ENCODE measurements at places on chromosomes 4 and X.

DNA sequence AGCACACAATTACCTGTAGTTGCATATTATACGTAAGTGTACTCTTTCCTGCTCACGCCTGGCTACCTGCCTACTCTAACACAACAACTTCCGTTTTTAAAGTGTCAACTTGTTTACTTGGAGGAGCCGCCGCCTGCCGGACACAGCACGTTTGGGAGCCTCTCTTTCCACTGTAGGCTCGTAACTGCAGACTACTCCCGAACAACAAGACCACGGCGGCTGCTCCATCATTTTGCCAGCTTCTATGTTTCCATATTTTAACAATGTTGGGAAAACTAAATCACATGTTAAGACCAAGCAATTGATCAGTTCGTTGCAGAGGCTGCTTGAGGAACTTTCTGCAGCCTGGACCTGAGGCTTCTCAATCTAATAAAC lies 841 bp downstream of the MTNR1A start:
- no peaks in the 10 kb centered on the region for H3K4me1 ChIP-seq
- H3K27ac ChIP-seq, result no peak overlapping the region
- peak overlapping the region; percentile 42 for H3K4me3 ChIP-seq
- DNase-seq, result no peak
- no peaks in the 10 kb centered on the region for H3K36me3 ChIP-seq

GRCh38 chrX:51825436-51825835 lies 68.0 kb upstream of the MAGED1 start:
- H3K4me1 ChIP-seq, result no peaks in the 10 kb centered on the region
- H3K36me3 ChIP-seq, result no peaks in the 10 kb centered on the region
- no peak overlapping the region for H3K27ac ChIP-seq
- no peaks in the 10 kb centered on the region for H3K27me3 ChIP-seq
- no peak overlapping the region for H3K4me3 ChIP-seq

DNA sequence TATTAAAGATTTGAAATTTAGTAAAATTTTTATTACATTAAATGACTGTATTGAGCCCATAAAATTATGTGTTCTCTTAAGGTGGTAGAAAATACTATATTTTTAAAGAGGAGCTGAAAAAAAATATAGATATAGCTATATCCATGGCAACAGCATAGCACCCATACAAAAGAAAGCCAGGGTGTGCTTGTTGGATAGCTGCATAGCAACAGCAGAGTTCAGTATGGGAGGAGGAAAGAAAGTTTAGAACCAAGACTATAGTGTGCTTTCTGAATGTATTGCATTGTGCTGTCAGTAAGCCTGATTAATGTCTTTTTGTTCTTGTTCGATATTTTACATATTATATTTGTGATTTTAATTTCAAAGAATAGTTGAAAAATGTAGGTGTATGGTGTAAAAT lies 78.4 kb downstream of the GRID2 start:
- H3K36me3 ChIP-seq, result no peaks in the 10 kb centered on the region
- no peaks in the 10 kb centered on the region for H3K4me1 ChIP-seq
- H3K27me3 ChIP-seq, result no peaks in the 10 kb centered on the region
- no peak for DNase-seq
- H3K27ac ChIP-seq, result no peak overlapping the region
- no peak overlapping the region for H3K4me3 ChIP-seq

- H3K4me3 ChIP-seq, result no peak overlapping the region
- no peak for DNase-seq
- no peak overlapping the region for H3K27ac ChIP-seq
- H3K4me1 ChIP-seq, result peaks cover 8% of the 10 kb centered on the region
Observed at GRCh38 chr4:67714955-67715354, 14.0 kb upstream of the UBA6 start.

DNA sequence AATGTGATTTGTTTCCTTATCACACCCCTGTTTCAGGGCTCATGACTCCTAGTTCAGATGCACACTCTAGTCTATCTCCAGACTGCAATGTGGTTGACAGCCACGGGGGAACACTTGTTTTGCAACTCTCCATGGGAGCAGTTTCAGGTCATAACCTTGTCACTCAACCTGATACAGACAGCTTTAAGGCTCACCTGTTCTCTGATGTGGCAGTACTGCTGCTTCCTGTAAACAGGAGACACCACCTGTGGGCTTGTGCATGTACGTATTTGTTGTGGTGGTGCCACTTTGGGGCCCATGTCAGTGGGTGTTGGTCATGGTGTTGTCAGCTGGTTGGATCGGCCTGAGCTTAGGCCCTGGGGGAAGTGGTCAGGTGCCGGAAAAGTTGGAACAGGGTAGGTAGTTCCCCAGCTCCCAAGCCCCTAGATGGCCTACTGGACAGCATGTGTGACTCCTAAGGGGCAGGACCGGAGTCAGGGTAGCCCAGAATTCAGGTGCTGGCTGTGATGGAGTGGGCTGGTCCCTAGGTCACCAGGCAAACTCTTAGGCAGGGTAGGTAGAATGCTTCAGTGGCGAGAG lies 46.2 kb downstream of the FAM9B start:
- H3K27ac ChIP-seq, result peak overlapping the region; percentile 83
- no peaks in the 10 kb centered on the region for H3K4me1 ChIP-seq
- DNase-seq, result no peak
- H3K4me3 ChIP-seq, result no peak overlapping the region
- no peaks in the 10 kb centered on the region for H3K36me3 ChIP-seq

- no peak overlapping the region for H3K4me3 ChIP-seq
- no peaks in the 10 kb centered on the region for H3K27me3 ChIP-seq
- DNase-seq, result no peak
- no peak overlapping the region for H3K27ac ChIP-seq
- H3K4me1 ChIP-seq, result peaks cover 46% of the 10 kb centered on the region
- no peaks in the 10 kb centered on the region for H3K36me3 ChIP-seq
Observed at GRCh38 chr4:39931441-39931901, 46.2 kb downstream of the PDS5A start.

GRCh38 chrX:128754130-128754529 lies 701.9 kb upstream of the ACTRT1 start:
- H3K27ac ChIP-seq, result no peak overlapping the region
- H3K36me3 ChIP-seq, result no peaks in the 10 kb centered on the region
- no peaks in the 10 kb centered on the region for H3K4me1 ChIP-seq
- DNase-seq, result no peak
- H3K4me3 ChIP-seq, result no peak overlapping the region

DNA sequence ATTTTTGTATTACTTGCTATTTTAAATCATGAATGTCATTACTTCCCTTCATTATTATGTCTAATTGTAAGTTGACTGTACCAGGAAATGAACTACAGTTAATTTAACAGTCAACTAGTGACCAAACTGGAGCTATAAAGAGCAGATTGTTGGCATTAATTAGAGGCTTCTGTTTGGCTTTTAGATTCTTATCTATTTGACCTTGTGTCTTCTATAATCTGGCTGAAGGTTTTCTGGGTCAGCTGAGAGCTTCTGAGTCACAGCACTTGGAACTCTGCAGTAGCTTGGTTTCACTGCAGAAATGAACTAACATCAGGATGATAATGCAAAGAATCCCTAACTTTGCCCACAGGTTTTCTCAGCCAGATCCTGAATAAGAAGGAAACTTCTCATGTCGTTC lies 169.2 kb upstream of the LEF1 start:
- DNase-seq, result no peak
- H3K36me3 ChIP-seq, result no peaks in the 10 kb centered on the region
- no peaks in the 10 kb centered on the region for H3K4me1 ChIP-seq
- H3K27ac ChIP-seq, result no peak overlapping the region
- no peak overlapping the region for H3K4me3 ChIP-seq

- no peaks in the 10 kb centered on the region for H3K36me3 ChIP-seq
- no peak for DNase-seq
- H3K4me1 ChIP-seq, result no peaks in the 10 kb centered on the region
- no peak overlapping the region for H3K27ac ChIP-seq
Observed at GRCh38 chr4:9921326-9921725, 100.0 kb downstream of the SLC2A9 start.

GRCh38 chr4:134388351-134388750 lies 186.8 kb upstream of the PABPC4L start:
- H3K27me3 ChIP-seq, result no peaks in the 10 kb centered on the region
- no peaks in the 10 kb centered on the region for H3K36me3 ChIP-seq
- no peak overlapping the region for H3K27ac ChIP-seq
- no peak overlapping the region for H3K4me3 ChIP-seq
- no peaks in the 10 kb centered on the region for H3K4me1 ChIP-seq
- DNase-seq, result no peak

- DNase-seq, result no peak
- peaks cover 25% of the 10 kb centered on the region for H3K36me3 ChIP-seq
- H3K27me3 ChIP-seq, result no peaks in the 10 kb centered on the region
- H3K27ac ChIP-seq, result no peak overlapping the region
- H3K4me1 ChIP-seq, result no peaks in the 10 kb centered on the region
Observed at GRCh38 chrX:71393919-71394318, 27.8 kb downstream of the TAF1 start.

GRCh38 chr4:8920969-8921368 lies 49.3 kb upstream of the HMX1 start:
- H3K27ac ChIP-seq, result no peak overlapping the region
- no peaks in the 10 kb centered on the region for H3K36me3 ChIP-seq
- H3K4me3 ChIP-seq, result no peak overlapping the region
- H3K4me1 ChIP-seq, result no peaks in the 10 kb centered on the region

DNA sequence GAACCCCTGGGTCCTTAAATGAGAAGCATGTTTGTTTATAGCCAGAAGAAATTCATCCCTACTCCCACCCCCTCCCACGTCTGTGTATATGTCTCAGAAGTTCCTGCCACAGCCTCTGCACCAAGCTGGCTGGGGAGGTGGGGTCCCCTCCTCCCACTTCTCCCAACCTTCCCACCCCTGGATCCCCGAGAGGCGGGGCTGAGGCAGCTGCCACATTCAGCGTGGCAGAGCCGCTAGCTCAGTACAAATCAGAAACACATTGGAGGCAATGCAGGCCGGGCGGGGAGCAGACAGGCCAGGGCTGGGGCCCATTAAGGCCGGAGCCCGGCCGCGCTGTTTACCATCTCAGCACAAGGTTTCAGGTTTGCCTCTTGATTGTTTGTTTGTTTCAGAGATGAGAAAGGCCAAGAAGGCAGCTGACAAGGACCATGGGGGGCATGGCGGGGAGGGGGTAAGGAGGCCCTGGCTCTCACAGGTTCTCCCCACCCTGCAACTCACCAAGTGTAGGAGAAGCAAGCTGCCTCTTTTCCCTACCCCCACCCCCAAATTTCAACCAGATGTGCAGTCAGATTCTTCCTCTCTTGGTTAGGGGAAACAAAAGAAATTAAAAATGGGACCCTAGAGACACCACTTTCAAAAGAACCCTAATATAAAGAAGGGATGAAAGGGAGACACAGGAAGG lies 22.3 kb downstream of the PJA1 start:
- no peaks in the 10 kb centered on the region for H3K27me3 ChIP-seq
- no peak for DNase-seq
- H3K4me1 ChIP-seq, result no peaks in the 10 kb centered on the region
- no peak overlapping the region for H3K4me3 ChIP-seq
- H3K36me3 ChIP-seq, result no peaks in the 10 kb centered on the region
- H3K27ac ChIP-seq, result no peak overlapping the region

DNA sequence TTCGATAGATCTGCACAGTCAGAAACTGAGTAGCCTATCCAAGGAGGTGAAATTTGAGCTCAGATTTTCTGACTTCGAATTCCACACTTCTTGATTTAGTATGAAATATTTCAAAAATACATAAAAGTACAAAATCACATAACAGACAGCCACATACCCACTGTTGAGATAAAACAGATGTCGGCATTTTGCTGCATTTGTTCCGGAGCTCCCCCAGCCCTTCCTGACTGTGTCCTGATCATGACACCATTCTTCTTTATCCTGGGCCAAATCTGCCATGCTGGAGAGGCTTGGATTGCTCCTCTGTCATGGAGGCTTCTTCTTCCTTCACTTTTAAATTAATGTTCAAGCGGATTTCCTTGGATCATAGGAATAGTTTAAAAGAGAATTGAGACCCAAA lies 124.2 kb upstream of the RBPJ start:
- no peaks in the 10 kb centered on the region for H3K27me3 ChIP-seq
- H3K36me3 ChIP-seq, result no peaks in the 10 kb centered on the region
- H3K4me1 ChIP-seq, result peaks cover 4% of the 10 kb centered on the region
- no peak overlapping the region for H3K4me3 ChIP-seq
- no peak overlapping the region for H3K27ac ChIP-seq
- no peak for DNase-seq

DNA sequence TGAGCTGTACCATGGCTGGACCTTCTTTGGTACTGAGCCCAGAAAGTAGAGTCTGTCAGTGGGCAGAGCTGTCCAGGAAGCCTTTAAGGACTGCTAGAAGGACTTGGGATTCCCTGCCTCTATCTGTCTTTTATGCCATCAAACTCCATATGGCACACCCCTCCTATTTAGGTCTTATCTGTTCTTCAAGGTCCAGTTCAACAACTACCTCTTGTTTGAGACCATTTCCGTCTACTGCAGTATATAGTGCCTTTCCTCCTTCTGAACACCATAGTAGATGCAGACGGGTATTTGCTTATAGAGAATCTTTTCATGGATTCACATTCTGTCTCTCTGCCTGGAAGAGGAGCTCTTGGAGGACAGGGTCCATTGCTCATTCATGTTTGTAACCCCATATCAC lies 146.1 kb upstream of the IL1RAPL2 start:
- no peaks in the 10 kb centered on the region for H3K27me3 ChIP-seq
- H3K27ac ChIP-seq, result no peak overlapping the region
- no peaks in the 10 kb centered on the region for H3K4me1 ChIP-seq
- no peaks in the 10 kb centered on the region for H3K36me3 ChIP-seq

DNA sequence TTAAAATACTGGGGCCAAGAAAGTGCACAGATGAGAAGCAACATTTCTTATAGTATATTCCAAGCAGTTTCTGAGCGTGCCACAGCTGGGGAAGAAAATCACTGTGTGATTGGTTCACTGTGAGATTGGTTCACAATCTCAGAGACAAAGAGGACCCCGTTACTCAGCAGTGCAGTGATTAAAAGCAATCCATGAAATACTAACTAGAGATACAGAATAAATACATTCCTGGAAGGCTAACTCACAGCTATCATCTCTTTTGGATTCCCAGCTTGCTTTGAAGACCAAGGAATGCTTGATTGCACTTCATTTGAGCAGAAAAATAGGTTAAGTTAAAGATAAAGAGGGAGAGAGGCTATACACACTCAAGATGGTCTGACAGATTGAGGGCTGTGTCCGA lies 132.1 kb upstream of the RAPGEF2 start:
- no peaks in the 10 kb centered on the region for H3K4me1 ChIP-seq
- no peaks in the 10 kb centered on the region for H3K36me3 ChIP-seq
- no peak for DNase-seq
- H3K27ac ChIP-seq, result no peak overlapping the region
- H3K4me3 ChIP-seq, result no peak overlapping the region

DNA sequence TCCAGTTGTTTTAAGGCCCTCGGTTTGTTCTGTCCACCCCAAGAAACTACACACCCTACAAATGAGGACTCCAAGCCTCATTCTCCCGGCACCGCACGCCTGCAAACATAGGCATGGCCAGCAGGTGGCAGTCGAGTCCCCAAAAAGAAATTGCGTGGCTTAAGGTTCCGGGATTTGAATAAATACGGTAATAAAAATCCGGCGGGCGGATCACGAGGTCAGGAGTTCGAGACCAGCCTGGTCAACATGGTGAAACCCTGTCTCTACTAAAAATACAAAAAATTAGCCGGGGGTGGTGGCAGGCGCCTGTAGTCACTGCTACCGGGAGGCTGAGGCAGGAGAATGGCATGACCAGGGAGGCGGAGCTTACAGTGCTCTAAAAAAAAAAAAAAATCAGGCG lies 21.8 kb upstream of the CSF2RA start:
- H3K27ac ChIP-seq, result no peak overlapping the region
- no peak overlapping the region for H3K4me3 ChIP-seq
- peaks cover 19% of the 10 kb centered on the region for H3K27me3 ChIP-seq
- H3K4me1 ChIP-seq, result peaks cover 35% of the 10 kb centered on the region
- no peaks in the 10 kb centered on the region for H3K36me3 ChIP-seq

- DNase-seq, result no peak
- no peaks in the 10 kb centered on the region for H3K27me3 ChIP-seq
- H3K4me3 ChIP-seq, result no peak overlapping the region
Observed at GRCh38 chrX:136030303-136031191, 45.3 kb downstream of the SLC9A6 start.

All from esophagus squamous epithelium (tissue), 5 donors.